SJSA1 (cell line): ENCODE measurements at places on chromosomes 13 and 19. TPM values are rescaled to one million over a fixed set of nuclear protein-coding genes. Genes with fewer than 3 reads are reported as not detected.
A peak's percentile ranks its signal among the peaks of the same experiment; 100 is the strongest.

Gene C13orf42
- total RNA-seq: not detected in 2 replicates

DNA sequence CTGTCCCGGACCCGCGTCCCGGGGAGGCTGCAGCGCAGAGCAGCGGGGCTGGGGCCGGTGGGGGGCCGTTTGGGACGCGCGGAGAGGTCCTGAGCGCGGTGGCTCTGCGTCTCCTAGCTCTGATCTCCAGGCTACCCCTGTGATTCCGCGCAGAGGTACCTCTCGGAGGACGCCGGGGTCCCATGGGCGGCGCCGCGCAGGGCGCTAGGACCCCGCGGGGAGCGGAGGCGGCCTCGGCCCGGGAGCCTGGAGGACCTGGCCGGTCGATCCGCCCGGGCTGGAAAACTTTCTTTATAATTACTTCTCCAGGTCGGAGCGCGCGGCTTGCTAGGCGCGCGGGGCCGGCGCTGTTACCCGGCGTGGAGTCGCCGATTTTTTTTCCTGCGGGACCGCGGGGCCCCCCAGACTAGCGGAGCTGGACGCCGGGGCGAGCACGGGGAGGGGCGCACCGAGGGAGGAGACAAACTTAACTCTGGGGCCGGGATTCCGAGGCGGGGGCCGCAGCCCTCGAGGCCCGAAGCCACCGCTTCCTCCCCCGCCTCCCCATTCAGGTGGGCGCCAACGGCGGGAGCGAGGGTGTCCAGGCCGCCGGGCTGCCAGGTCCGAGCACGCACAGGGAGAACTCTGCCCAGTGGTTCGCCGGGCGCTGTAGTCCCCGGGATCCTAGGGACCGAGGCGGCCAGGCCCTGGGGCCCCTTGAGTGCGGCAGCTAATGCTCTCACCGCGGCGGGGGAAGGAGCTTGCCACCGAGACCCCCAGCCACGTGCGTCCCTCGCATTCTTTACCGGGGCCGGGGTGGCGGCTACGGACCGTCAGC, 848 bp upstream of the CEBPA start:
- peaks cover 27% of the 10 kb centered on the region for H3K4me1 ChIP-seq
- H3K27ac ChIP-seq: no peak overlapping the region
- no peak for DNase-seq
- peaks cover 67% of the 10 kb centered on the region for H3K27me3 ChIP-seq

DNA sequence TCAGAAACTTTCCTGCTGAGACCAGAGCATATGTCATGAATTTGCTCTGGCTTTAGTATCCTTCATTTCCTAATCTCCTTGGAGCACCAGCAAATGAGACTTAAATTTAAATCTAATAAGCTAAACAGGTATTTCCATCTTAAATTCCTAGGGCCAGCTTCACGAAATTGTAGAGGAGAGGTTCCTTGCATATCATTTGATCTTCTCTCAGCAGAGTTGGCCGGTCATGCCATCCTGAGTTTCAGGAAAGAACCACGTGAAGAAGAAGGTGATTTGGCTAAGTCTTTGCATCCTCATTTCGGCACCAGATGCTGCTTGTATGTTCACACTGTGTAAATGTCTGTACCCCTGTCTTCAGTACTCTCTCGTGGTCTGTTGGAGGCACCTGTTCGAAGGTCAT, 370.4 kb upstream of the NBEA start:
- H3K27me3 ChIP-seq: no peaks in the 10 kb centered on the region
- H3K4me1 ChIP-seq: no peaks in the 10 kb centered on the region
- no peak overlapping the region for H3K4me3 ChIP-seq

Gene ZNF416
- total RNA-seq: 3.6 and 6.1 TPM in 2 replicates

- H3K36me3 ChIP-seq: no peaks in the 10 kb centered on the region
- H3K27me3 ChIP-seq: peaks cover 19% of the 10 kb centered on the region
- no peaks in the 10 kb centered on the region for H3K4me1 ChIP-seq
- DNase-seq: no peak
- H3K27ac ChIP-seq: no peak overlapping the region
Measured at GRCh38 chr13:94666065-94666464, 46.3 kb downstream of the SOX21 start.

DNA sequence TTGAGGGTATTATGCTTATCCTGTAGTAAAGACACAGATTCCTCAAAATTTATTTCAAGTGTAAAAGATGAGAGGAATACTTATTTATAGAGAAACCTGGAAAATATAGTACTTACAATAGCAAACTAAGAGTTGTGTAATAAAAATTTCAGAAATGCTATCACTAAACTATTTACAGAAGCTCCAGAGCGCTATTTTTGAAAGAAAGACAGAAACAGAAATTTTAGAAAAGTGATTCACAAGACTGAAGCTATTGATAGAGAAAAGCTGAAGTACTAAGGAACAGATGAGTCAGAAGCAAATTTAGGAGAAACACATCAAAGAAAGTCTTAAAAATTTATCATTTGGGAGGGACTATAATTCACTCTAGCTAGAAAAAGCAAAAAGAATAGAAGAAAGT, 1174.2 kb downstream of the DIAPH3 start:
- no peaks in the 10 kb centered on the region for H3K4me1 ChIP-seq
- H3K27me3 ChIP-seq: no peaks in the 10 kb centered on the region
- no peak overlapping the region for H3K4me3 ChIP-seq

DNA sequence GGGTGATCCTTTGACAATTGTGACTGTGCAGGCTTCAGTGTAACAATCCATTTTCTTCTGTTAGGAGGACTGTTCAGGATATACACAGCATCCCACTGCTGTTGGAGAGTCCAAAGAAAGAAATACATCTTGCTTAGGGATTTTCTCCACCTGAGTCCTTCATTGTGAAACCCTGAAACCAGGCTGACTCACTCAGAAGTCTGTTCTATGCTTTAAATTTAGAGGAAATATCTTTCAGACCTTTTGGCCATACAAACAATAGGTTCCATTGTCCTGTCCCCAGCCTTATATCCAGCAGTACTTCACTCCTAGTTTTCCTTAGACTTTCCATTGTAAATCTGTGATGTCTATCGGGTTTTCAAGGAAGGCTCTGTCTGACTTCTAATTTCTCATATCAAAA, 379.1 kb downstream of the SUCLA2 start:
- no peaks in the 10 kb centered on the region for H3K27me3 ChIP-seq
- no peak for DNase-seq
- H3K4me1 ChIP-seq: no peaks in the 10 kb centered on the region
- H3K4me3 ChIP-seq: no peak overlapping the region

DNA sequence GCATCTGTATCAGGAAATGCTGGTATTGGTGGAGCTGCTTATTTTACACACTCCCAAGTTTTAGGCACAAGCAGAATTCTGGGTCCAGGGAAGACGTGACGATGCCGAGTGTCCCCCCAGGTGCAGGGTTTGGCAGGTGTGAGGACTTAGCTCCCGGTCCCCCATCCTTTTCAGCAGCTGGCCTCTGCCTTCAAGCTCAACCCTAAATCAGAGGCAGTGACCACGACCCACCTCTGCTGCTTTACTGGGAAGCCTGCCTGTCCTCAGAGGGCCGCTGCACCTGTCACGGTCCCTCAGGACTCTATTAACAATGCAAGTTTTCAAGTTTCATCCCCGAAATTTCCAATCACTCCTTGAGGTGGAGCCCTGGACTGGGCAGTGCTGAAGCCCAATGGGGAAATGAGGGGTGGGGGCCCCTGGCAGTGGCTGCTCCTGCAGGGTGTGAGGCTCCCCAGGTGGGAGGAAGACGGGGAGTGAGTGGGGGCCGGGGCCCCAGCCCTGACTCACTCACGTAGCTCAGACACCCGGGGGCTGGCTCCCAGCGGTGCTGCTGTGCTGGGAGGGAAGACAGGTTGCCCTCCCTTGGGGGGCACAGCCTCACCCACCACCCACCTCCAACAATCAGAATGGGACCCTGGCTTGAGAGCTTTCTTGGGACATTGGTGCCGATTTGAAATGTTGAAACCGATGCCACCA, 92.6 kb upstream of the MCF2L start:
- H3K4me1 ChIP-seq: no peaks in the 10 kb centered on the region
- no peak overlapping the region for H3K4me3 ChIP-seq
- H3K27ac ChIP-seq: no peak overlapping the region
- H3K27me3 ChIP-seq: no peaks in the 10 kb centered on the region

DNA sequence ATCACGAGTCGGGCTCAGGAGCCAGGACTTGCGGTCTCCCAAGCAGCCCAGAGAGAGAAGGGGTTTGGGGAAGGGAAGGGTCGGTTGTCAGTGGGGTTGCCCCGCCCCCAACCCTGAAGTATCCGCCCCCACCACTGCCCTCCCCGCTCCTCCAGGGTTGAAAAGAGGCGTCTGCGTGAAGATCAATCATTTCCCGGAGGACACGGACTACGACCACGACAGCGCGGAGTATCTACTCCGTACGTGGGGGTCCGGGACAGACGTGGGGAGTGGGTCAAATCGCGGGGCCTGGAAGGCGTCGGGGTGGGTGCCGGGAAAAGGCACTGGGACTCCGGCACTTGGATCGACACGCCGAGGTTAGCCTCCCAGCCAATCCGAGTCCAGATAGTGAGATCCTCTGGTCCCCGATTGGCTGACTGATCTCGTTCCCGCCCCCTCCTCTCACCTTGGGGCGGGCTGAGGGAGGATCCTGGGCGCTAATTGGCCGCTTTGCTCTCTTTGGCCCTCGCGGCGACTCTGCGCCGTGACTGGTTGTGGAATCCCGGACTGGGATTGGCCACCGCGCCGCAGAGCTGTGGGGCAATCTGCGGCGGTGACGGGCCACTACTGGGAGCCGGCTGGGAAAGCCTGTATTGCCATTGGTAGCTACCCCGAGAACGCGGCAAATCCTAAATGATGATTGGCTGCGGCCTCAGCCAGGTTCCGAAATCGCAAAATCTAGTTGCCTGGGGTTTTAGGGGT, 13.3 kb upstream of the CACNG6 start:
- peak; percentile 57 for DNase-seq
- peaks cover 32% of the 10 kb centered on the region for H3K27me3 ChIP-seq
- H3K4me3 ChIP-seq: peak overlapping the region; percentile 9; the same call in 1 of the 2 replicates

GRCh38 chr19:2619076-2619475, 83.4 kb downstream of the GNG7 start:
- no peak for DNase-seq
- no peaks in the 10 kb centered on the region for H3K36me3 ChIP-seq
- H3K27me3 ChIP-seq: no peaks in the 10 kb centered on the region
- H3K4me1 ChIP-seq: peaks cover 26% of the 10 kb centered on the region

GRCh38 chr19:44050740-44051649, 841 bp upstream of the ZNF223 start:
- peaks cover 12% of the 10 kb centered on the region for H3K4me1 ChIP-seq
- DNase-seq: no peak
- H3K27me3 ChIP-seq: no peaks in the 10 kb centered on the region
- no peak overlapping the region for H3K27ac ChIP-seq
- peak overlapping the region; percentile 51 for H3K4me3 ChIP-seq
- peaks cover 16% of the 10 kb centered on the region for H3K36me3 ChIP-seq

DNA sequence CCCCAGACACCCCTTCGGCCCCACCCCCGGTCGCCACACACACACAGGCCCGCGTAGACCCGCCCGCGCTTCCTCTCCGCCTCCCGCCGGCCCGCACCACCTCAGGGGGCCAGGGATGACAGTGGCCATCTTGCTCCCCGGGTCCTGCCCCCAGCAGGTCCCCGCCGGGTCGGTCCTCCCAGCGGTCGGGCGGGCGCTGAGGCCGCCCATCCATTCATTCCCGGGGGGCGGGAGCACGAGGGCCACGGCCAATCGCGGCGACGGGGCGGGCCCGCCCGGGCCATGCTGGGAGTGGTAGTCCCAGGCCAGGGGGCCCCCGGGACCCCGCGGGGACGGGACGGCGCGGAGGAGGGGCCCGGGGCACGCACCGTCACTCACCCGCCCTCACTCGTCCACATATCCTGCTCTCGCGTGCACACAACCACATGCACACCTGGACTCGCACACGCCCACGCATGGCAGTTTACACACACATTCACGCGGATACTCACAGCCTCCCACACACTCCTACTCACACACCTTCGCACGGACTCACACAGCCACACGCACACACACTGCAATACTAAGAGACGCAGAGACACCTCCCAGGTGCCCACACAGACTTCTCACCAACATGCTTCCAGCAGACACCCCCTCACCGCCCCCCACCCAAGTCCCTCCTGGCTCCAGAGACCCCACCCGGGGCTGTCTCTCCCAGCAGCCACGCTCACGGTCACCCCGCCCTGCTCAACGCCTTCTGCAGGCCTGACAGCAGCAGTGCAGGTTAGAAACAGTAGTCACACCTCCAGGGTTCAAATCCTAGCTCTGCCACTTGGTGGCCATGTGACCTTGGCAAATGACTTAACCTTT, at the start of gene DPF1:
TSS of gene DPF1 (minus strand) at position 209 of the 849 bp plus-strand sequence. CDS start at position 129, 80 bp downstream.
- H3K4me1 ChIP-seq: peaks cover 16% of the 10 kb centered on the region
- H3K27me3 ChIP-seq: no peaks in the 10 kb centered on the region
- no peak within 1 kb of the TSS for H3K27ac ChIP-seq
- peak within 1 kb of the TSS; percentile 42 for H3K4me3 ChIP-seq
- no peaks in the 10 kb centered on the region for H3K36me3 ChIP-seq

- H3K27me3 ChIP-seq: no peaks in the 10 kb centered on the region
- H3K4me1 ChIP-seq: no peaks in the 10 kb centered on the region
- H3K36me3 ChIP-seq: no peaks in the 10 kb centered on the region
- no peak overlapping the region for H3K4me3 ChIP-seq
- DNase-seq: no peak
Measured at GRCh38 chr19:30046522-30046921, 104.5 kb downstream of the URI1 start.

DNA sequence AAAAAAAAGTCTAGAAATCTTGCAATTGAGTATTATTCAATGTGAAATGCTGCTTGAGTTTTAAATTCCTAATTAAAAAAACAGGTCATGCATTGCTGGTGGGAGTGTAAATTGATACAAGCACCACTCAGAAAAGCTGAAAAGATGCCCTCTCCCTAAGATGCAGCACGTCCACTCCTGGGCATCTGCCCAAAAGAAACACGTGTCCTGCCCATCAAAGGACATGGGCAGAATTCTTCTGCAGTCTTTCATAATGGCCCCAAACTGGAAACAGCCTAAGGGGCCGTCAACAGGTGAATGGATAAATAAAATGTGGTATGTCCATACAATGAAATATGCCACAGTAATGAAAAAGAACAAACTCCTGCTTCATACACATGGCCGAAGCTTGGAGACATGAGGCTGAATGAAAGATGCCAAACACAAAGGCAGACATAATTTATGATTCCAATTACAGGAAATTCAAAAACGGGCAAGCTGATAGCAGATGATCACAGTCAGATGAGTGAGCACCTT, 7.8 kb downstream of the POU2F2 start:
- no peak for DNase-seq
- no peaks in the 10 kb centered on the region for H3K36me3 ChIP-seq
- H3K27ac ChIP-seq: no peak overlapping the region

Gene SPINT2
- not detected in 2 replicates for total RNA-seq

- H3K4me1 ChIP-seq: no peaks in the 10 kb centered on the region
- H3K36me3 ChIP-seq: no peaks in the 10 kb centered on the region
- DNase-seq: no peak
- no peak overlapping the region for H3K4me3 ChIP-seq
Measured at GRCh38 chr19:6774821-6775707, 2.6 kb downstream of the VAV1 start.

DNA sequence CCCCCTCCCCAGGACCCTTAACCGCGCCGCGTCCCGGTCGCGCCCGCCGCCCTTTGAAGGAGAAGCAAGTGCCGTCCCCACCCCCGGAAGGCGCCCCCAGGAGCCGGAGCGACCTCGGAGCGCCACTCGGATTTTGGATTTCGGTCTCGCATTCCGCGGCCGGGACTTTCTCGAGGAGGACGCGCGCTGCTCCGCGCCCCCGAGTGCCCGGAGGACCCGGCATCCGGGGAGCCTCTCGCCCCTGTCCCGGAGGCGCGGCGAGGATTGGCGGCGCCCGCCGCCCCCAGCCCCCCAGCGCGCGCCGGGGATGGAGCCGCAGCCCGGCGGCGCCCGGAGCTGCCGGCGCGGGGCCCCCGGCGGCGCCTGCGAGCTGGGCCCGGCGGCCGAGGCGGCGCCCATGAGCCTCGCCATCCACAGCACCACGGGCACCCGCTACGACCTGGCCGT, 1.6 kb downstream of the MIDN start:
- no peaks in the 10 kb centered on the region for H3K27me3 ChIP-seq
- H3K4me3 ChIP-seq: peak overlapping the region; percentile 89
- H3K4me1 ChIP-seq: peaks cover 54% of the 10 kb centered on the region
